Stimulated activated naive B cell treated with anti-CD40 and anti-IgM and Interleukin-4, amounts not matched to agents 10 μg/mL and 1 μg/mL and 100 μg/mL, for 72 hours (primary cell): ENCODE measurements at places on chromosomes 16 and 17.

DNA sequence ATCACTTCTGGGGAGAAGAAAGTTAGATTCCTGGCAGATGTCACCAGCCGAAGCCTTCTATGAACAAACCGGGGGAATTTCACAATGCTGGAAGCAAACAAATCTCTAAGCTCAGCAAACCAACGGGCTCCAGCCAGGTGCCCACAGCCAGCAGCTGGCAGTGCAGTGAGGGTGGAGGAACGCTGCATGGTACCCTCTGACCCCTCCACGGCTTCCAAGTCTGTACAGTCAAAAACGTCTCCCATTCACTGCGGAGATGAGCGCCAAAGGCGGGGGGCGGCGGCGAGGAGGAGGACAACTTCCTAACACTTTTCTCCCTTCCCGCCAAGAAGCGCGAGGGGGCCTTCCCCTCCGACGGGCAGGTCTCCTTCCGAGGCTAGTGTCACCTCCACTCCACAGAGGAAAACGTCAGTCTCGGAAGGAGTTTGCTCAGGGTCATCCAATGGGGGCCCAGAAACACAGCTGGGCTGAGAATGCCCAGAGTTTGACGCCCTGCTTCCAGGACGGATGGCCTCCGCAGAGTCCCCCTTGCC, 924 bp downstream of the ZNF598 start:
- DNase-seq = no peak
- peaks cover 38% of the 10 kb centered on the region for H3K4me1 ChIP-seq
- peaks cover 41% of the 10 kb centered on the region for H3K36me3 ChIP-seq
- peak overlapping the region; percentile 93 for H3K4me3 ChIP-seq
- H3K27me3 ChIP-seq = no peaks in the 10 kb centered on the region

- H3K4me1 ChIP-seq = peaks cover 61% of the 10 kb centered on the region
- H3K4me3 ChIP-seq = peak overlapping the region; percentile 78
- no peaks in the 10 kb centered on the region for H3K27me3 ChIP-seq
- H3K27ac ChIP-seq = peak overlapping the region; percentile 91
- peak; percentile 56 for DNase-seq
Measured at GRCh38 chr16:11670171-11671131, 2.2 kb downstream of the SNN start.

DNA sequence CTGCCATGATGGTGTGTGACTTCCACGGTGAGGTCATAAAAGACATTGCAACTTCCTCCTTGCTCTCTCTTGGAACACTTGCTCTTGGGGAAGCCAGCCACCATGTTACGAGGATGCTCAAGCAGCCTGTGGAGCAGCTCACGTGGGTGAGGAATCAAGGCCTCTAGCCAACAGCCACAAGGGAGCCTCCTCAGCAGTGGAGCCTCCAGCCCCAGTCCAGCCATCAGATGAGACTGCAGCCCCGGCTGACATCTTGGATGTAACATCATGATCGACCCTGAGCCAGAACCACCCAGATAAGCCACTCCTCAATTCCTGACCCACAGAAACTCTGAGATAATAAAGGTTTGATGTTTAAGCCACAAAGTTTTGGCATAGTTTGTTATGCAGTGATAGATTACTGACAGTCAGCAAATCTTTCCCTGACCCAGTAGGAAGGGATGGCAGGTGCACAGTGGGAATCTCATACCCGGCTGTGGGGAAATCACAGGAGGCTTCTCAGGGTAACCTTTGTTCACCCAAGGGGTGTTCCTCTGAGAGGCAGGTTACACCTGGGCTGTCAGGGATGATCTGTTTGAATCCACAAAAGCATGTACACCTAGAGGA, 23.3 kb upstream of the GINS2 start:
- H3K36me3 ChIP-seq = peaks cover 27% of the 10 kb centered on the region
- DNase-seq = no peak
- no peaks in the 10 kb centered on the region for H3K27me3 ChIP-seq
- H3K4me1 ChIP-seq = peaks cover 21% of the 10 kb centered on the region
- no peak overlapping the region for H3K4me3 ChIP-seq

DNA sequence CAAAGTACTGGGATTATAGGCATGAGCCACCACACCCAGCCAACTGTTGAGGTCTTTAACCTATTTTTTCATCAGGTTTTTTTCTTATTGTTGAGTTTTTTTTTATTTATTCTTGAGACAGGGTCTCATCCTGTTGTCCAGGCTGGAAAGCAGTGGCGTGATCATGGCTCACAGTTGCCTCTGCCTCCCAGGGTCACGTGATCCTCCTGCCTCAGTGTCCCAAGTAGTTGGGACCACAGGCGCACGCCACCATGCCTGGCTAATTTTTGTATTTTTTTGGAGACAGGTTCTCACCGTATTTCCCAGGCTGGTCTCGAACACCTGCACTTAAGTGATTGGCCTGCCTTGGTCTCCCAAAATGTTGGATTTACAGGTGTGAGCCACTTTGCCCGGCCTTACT, 95.9 kb downstream of the BCAS3 start:
- H3K27ac ChIP-seq = no peak overlapping the region
- DNase-seq = no peak
- peaks cover 2% of the 10 kb centered on the region for H3K36me3 ChIP-seq
- no peaks in the 10 kb centered on the region for H3K27me3 ChIP-seq
- peaks cover 10% of the 10 kb centered on the region for H3K4me1 ChIP-seq

DNA sequence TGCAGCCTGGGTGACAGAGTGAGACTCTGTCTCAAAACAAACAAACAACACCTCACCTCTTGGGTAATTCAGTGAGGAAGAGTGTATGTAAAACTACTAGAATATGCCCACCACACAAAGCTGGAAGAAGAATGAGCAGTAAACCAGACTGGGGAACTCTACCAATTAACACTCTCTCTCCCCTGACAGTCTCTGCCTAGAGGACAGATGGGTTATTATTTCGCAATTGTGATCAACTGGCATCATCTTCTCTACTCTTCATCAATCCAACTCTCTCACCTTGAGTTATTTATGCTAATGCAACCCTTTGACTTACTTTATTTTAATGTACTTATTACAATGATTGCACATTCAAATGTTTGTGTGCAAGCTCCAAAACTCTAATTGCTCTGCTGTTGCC, 205.6 kb downstream of the XYLT1 start:
- no peaks in the 10 kb centered on the region for H3K27me3 ChIP-seq
- H3K27ac ChIP-seq = no peak overlapping the region
- no peak for DNase-seq
- H3K4me3 ChIP-seq = no peak overlapping the region
- peaks cover 60% of the 10 kb centered on the region for H3K4me1 ChIP-seq

DNA sequence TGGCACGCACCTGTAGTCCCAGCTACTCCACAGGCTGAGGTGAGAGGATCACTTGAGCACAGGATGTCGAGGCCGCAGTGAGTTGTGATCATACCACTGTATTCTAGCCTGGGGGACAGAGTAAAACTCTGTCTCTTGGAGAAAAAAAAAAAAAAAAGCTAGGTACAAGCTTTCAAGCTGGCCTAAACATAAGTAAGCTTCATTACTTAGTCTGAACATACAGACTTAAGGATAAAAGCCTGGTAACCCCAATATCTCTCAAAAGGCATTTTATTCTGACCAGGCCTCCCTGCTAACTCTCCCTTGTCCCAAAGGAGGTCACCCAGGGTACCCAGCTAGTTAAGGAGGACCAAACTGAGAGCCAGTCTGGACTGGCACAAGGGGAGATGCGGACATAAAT, 46.2 kb downstream of the TOM1L2 start:
- H3K27me3 ChIP-seq = no peaks in the 10 kb centered on the region
- H3K4me1 ChIP-seq = peaks cover 10% of the 10 kb centered on the region
- DNase-seq = no peak
- H3K4me3 ChIP-seq = no peak overlapping the region
- H3K27ac ChIP-seq = no peak overlapping the region
- H3K36me3 ChIP-seq = peaks cover 2% of the 10 kb centered on the region

DNA sequence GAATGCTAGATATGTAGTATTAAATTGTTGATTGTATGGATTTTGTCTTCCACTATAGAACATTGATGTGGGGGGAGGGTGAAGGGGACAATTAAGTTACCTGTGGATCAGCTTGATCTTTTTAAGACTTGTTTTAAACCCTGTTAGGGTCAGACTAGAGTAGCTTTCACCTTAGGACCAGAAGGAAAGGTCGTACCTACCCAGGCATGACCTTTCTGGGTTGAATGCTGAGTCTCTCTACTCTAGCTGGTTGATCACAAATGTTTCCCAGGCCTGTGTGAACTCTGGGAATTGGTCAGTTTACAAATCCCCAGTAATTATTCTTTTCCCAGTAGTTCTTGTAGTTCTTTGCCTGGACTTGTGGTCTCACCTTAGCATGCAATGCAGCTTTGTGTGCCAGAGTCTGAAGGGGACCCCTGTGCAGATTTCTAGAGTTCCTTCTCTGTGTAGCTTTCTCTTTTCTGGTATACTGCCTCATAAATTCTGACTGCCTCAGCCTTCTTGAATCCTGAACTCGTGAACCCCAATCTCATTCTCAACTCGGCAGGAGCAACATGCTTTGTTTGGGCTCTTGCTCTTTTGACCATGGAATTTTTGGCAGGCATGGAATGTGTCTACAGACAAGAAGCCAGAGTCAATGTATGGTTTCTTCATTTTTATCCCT, 54.1 kb downstream of the VMP1 start:
- H3K36me3 ChIP-seq = peaks cover 34% of the 10 kb centered on the region
- peak overlapping the region; percentile 63 for H3K4me3 ChIP-seq
- H3K27ac ChIP-seq = peak overlapping the region; percentile 96
- DNase-seq = peak; percentile 23
- H3K27me3 ChIP-seq = no peaks in the 10 kb centered on the region
- peaks cover 57% of the 10 kb centered on the region for H3K4me1 ChIP-seq

GRCh38 chr16:24805484-24805883, 40.3 kb upstream of the SLC5A11 start:
- no peaks in the 10 kb centered on the region for H3K27me3 ChIP-seq
- H3K4me1 ChIP-seq = no peaks in the 10 kb centered on the region
- no peak for DNase-seq
- peaks cover 45% of the 10 kb centered on the region for H3K36me3 ChIP-seq
- H3K27ac ChIP-seq = no peak overlapping the region

DNA sequence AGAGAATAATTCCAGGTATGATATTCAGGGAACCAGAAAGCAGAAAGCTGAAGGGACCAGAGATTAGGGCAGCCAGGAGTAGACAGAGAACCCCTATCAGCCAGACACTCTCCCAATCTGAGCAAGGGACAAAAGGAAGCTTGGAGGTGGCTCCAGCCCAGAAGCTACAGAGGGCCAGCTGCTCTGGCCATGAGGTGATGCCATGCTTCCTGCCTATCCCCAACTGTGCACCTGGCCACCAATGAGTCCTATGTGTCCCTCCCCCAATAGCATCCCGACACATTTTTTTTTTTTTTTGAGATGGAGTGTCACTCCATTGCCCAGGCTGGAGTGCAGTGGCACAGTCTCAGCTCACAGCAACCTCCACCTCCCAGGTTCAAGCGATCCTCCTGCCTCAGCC, 30.0 kb downstream of the NSMCE1 start:
- no peaks in the 10 kb centered on the region for H3K27me3 ChIP-seq
- no peak for DNase-seq
- peaks cover 65% of the 10 kb centered on the region for H3K4me1 ChIP-seq
- H3K36me3 ChIP-seq = peaks cover 33% of the 10 kb centered on the region

DNA sequence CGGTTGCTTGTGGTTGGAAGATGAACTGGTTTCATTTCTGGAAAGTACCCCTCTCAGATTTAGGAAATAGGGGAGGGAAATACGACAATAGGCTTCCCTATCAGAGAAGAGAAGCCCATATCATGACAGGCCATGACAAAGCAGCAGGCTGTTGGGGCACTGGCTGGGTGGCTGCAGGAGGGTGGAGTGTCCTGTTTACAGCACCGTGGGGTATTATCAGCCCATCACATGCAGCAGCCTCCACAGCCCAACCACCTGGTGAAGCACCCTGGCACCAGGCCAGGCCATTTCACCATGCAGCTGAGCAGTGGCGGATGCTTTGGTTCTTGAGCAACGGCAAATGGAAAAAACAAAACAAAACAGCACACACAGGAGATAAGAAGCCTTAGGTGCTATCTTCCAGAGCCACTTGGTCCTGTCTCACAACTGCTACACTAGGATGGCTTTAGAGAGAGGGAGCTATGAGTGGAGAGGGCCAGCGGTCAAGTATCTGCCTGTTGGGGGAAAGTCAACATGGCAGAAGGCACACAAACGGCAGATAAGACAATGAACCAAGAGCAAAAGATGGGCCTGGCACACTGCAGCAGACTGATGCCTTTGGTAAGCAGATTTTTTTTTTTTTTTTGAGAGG, 24.2 kb downstream of the FAM117A start:
- peak overlapping the region; percentile 77 for H3K4me3 ChIP-seq
- DNase-seq = peak; percentile 81
- H3K4me1 ChIP-seq = peaks cover 59% of the 10 kb centered on the region

DNA sequence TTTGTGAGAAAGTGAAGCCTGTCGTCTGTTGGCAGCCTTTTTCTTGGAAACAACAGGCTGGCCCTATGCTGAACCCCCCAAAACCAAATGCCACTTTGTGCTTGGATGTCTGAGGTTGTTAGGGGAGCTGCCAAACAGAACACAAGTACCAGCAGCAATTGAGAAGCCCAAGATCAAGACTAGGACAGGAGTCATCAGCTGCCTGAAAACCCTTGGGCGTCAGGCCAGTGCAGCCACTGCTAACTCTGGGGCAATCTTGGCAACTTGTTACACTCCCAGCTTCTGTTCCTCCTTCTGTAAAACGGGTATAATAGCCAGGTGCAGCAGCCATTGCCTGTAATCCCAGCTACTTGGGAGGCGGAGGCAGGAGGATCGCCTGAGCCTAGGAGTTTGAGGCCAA, 9.3 kb upstream of the LRRC59 start:
- no peaks in the 10 kb centered on the region for H3K4me1 ChIP-seq
- no peak overlapping the region for H3K4me3 ChIP-seq
- DNase-seq = no peak
- peaks cover 19% of the 10 kb centered on the region for H3K27me3 ChIP-seq
- H3K27ac ChIP-seq = no peak overlapping the region

GRCh38 chr16:75105306-75106061, 11.1 kb downstream of the LDHD start:
- no peaks in the 10 kb centered on the region for H3K36me3 ChIP-seq
- H3K27me3 ChIP-seq = peaks cover 72% of the 10 kb centered on the region
- no peak overlapping the region for H3K4me3 ChIP-seq

GRCh38 chr17:82274134-82275020, 877 bp upstream of the CSNK1D start:
- H3K36me3 ChIP-seq = peaks cover 19% of the 10 kb centered on the region
- H3K4me1 ChIP-seq = peaks cover 25% of the 10 kb centered on the region
- no peaks in the 10 kb centered on the region for H3K27me3 ChIP-seq
- H3K27ac ChIP-seq = peak overlapping the region; percentile 52

DNA sequence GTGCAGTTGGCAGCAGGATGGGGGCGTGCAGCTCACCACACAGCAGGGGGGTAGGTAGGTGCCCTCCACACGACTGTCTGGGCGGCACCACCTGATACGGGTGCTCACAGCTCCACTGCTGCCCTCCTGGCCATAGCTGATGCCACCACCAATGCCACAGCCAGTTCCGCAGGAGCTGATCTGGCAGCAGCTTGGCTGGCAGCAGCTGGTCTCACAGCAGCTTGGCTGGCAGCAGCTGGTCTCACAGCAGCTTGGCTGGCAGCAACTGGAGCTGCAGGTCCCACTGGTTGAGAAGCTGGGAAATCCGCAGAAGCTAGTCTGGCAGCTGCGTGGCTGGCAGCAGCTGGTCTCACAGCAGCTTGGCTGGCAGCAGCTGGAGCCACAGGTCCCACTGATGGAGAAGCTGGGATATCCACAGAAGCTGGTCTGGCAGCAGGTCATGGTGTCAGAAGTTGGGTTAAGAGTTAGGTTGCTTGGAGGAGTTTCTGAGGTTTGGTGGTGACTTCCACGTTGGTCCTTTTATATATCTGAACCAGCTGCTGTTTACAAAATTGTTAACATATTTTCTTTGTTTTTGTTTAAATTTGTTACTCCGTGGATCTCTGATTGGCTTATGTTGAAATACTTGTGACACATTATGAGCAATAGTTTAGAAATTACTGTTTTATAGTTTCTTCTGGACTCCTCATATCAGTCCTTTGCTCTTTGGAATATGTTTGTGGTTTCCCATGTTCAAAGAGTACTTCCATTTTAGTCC, at the start of gene KRTAP1-5:
Gene KRTAP1-5 (minus strand): TSS at position 494 of the 757 bp plus-strand sequence. CDS start 53 bp downstream, at position 441.
- H3K27me3 ChIP-seq = peaks cover 20% of the 10 kb centered on the region
- H3K36me3 ChIP-seq = no peaks in the 10 kb centered on the region
- H3K27ac ChIP-seq = no peak within 1 kb of the TSS
